ENCODE measurements at places on chromosomes 2 and 18.

- DNase-seq: no peak
Observed at GRCh38 chr2:159936471-159936870, 125.9 kb downstream of the PLA2R1 start.

DNA sequence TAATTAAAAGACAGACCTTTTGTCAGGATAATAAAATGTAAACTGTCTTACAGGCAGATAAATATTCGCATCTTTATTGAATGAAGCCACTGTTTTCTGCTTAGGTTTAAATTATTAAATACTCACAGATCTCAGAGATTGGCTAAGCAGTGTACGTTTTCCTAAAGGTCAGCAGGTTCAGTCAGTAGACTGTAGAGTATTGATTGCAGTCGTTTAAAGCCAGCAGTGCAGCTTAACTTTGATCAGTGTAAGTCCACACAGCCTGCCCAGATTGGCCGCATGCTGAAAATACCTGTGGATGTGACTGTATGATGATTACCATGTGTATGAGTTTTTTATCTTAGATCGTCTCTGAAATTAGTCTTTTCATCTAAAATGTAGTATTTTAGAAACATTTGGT, 42.3 kb downstream of the ATP9B start:
- DNase-seq: no peak

GRCh38 chr2:8472545-8473323, 209.1 kb upstream of the ID2 start:
- no peak for DNase-seq

DNA sequence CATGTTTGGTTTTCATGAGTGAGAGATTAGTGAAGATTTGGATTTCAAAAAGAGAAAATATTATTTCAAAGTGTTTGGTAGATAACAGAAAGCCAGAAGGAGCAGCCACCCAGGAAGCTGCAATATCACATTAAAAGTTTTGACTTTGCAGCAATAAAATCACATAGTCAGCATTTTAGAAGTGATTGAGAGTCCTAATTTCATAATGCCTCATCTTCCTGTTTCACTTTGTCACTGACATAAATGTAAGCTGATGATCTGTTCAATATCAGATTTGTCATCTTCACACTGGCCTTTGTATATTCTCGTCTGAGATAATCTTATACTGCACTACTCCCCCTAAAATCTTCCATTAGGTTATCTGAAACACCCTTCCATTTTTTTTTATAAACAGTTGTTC, 690.5 kb downstream of the ADCYAP1 start:
- DNase-seq: no peak

DNA sequence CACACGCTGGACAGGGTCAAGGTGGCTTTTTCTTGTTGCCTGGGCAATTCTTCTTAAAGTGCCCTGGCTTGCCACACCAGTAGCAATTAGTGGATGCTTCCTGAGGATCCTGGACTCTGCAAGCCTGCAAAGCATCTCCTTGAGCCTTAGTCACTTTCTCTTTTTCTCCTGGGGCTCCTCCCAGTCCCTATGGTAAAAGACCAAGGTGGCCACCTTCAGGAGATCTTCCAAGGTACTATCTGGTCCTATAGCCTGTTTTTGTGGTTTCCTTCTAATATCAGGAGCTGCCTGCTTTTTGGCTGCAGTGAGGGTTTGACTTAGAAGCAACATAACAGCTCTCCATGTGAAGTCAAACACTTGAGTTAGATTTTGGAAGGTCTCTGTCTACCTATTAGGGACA, 33.3 kb upstream of the GMCL1 start:
- DNase-seq: no peak

DNA sequence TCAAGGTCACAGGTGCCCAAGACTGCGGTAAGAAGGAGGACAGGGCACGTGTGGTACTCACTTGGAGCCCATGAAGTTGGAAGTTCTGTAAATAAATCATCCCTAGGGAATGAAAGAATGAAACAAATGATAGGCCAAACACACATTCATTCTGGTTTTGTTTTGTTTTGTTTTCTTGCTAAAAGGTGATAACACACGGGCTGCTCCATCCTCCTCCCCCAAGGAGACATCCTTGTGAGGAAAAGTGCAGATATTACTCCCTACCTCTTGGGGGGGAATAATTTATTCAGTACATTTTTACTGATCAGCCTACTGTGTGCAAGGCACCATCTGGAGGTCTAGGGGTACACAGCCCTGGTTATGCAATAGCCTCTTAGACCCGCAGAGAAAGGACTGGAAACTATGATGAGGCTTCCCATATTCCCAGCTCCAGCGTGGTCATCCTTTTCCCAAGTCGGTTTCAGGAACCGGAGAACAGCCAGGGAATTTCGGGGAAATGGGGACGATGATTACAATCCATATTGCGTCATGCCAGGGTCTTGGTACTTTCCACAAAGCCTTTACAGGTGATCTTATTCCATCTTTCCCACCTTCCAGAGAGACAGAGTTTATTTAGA, 6.3 kb downstream of the RAX start:
- DNase-seq: no peak

- DNase-seq: no peak
Observed at GRCh38 chr2:208266936-208267335, 881 bp downstream of the PIKFYVE start.

DNA sequence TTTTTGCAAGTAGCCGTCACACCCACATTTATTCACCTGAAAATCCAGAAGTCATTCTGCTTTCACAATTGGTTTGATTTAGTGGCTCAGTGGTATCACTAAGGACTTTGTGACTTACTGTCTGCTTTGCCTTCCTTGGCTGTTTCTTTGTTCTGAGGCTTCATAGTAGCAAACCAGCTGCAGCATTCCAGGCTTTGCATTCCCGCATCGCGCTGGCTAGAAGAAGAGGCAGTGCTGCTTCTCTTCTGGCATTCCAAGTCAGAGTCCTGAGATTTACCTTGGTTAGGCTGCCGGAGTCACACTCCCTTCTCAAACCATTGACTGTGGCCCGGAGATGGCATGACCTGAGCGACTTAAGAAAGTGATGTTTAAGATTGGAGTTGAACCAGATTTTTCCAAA, 35.1 kb downstream of the MYO1B start:
- DNase-seq: no peak

GRCh38 chr2:27024188-27024587, 8.6 kb upstream of the TMEM214 start:
- no peak for DNase-seq

DNA sequence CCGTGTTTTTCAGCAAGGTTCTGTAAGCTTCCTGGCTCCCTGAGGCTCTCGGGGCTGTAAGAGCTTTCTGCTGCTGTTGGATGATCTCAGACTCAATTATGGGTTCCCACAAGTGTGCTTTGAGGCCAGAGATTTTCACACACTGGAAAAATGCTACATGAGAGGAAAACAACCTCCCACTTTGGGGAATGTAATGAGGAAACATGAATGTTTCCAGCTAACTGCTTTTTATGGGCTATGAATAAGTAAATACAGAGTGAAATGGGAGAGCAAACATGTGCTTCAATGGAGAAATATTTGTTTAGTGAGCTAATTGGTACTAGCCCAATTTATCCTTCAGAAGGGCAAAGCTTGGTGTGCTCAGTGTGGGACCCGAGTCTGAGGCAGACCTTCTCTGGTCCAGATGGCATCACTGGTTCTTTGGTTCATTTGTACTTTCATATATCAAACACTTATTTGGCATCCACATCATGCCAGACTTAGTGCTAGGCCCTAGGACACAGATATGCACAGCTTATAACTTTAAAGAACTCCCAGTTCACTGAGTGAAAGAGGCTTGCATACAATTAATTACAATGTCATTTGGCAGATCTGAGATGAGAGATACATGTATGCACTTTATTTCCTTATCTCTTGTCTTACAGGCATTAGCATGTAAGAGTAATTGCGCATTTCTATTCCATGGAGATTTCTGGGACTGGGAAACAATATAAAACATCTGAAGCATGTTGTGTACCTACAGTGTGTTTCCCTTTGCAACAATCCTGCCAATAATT, 248.8 kb downstream of the RDH14 start:
- no peak for DNase-seq

DNA sequence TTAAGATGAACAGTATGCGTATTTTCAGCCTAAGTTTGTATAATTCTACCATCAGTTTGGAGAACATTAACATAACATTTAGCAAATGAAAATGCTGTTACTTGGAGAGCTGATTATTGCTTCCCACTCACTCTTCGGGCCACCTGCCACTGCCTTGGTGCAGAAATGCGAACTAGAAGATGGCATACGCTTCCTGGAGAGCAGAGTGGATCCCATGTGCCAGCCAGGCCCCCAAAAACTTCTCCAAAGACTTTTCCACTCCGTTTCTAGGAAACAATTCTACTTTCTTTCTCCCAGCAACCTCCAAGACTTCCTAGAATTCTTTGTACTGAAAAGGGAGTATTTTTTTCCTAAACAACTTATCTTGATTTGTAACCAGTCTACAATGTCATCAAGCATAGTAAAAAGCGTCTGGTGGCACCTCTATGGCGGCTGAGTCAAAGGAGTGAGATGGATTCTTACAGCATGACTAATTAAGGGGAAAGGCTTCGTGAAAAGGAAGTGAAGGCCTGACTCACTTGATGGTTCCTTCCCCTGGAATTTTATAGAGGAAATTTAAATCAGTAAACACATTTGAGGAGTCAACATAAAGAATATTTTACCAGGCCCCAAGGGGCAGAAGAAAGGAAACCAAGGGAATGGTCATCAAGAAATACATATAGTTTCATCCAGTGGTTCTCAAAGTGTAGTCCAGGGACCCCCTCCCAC, 36.6 kb downstream of the FEZ2 start:
- peak; percentile 94 for DNase-seq

GRCh38 chr18:46148810-46149209, 44.6 kb downstream of the HAUS1 start:
- no peak for DNase-seq

GRCh38 chr18:79687806-79688205, 8.2 kb downstream of the CTDP1 start:
- no peak for DNase-seq

DNA sequence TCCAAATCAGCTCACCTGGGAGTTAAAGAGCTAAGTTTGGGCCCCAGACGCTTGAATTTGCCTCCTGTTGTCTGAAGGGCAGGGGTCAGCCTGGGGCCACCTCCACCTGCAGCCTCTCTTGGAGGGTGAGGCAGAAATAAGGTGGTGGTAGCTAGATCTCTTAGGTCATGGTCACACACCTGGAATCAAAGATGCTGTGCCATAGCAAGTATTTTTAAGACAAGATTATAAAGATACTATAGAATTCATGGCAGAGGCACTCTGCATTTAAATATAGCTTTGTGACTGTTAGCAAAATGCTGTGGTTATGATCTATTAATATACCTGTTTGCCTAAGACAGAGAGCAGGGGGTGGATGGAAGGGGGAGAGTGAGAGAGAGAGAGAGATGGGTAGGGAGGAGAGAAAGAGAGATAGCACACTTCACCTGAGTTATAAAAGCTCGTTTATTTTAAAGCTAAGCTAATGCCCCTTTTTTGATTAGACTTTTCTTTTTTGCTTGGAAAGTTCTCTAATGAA, 242.7 kb downstream of the TMEM182 start:
- DNase-seq: no peak

- no peak for DNase-seq
Observed at GRCh38 chr2:191869781-191870180, 22.9 kb upstream of the CAVIN2 start.

- no peak for DNase-seq
Observed at GRCh38 chr2:130798472-130799218, 38.1 kb upstream of the ARHGEF4 start.

DNA sequence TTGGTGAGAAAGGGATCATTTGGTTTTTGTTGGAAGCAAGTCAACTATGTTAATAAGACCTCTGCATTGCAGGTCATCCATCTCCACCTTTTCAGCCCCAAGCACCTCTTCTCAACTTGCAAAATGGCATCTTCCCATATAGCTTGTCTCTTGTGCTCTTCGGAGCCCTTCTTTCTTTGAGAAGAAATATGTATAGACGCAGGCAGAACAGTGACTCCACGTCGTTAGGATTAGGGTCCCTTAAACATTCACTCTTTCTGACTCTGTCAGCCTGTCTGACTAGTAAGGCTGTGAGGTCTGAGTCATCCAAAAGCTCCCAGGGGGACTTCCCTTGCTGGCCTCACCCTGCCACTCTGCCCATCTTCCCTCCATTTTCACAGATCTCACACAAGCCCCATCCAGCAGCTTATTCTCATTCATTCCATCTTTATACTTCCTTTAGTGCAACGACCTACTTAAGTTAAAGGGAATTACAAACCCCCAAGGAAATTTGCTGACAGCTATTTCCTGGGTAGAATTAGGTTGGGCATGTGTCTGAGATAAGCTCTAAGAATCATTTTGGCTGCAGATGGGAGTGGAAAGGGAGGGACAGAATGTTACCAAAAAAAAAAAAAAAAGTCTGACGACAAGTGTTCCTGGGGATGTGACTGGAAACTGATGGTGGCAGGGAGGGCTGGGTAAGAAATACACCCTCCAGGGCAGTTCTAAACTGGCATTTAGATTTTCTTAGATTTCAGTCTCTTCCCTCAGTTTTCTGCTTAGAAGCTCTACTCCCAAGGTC, 37.7 kb upstream of the MEX3C start:
- DNase-seq: no peak

DNA sequence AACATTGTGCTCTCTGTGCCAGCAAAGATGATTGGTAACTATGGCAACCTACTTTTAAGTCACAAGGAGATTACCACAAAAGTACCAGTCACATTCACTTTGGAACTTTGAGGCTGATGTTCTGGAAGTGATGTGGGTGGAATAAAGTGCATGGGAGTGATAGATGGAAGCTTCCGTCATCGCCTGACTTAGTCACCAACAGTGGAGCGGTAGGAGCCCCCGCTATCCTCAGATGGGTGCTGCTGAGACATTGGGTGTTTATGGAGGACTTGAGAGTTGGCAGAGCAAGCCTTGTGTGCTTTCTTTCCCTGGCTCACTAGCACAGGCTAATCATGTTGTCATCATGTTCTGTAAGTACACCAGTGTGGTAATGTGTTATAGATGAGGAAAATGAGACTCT, 4.6 kb downstream of the PPP1R7 start:
- DNase-seq: no peak

GRCh38 chr2:236641051-236641726, 71.6 kb downstream of the ACKR3 start:
- no peak for DNase-seq

DNA sequence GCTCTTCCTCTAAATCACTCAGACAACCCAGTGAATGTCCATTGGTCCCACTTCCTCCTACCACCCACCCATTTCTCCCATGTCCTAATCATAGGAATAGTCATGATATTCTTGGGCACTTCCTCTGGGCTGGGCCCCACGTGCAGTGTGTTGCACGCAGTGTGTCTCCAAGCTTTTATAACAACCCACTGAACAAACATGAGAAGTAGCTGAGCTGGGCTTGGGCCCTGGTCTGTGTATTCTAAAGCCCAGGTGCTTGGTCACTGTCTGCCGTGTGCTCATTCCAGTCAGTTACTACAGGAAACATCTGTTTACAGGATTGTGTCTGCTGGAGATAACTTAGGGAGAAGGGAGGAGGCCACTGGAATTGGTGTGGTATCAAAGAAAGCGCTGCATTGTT, 64.2 kb upstream of the THOC1 start:
- DNase-seq: no peak

DNA sequence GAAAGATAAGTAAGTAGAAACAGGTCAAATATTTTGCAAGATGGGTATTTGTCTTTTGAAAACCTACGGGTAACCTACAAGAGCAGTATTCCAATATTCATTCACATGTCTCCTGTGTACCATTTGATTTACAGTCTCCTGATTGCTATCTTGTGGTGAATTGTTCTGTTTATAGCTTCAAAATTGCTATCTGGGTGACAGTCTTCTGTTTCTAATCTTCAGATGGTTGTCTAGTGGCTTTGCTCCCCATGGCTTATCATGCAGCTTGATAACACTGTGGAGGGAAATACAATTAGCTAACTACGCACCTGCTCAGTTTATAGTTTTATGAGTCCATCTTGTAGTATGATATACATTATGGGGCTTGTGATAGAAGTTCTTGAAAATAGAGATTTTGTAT, 816.8 kb downstream of the CPS1 start:
- no peak for DNase-seq

- no peak for DNase-seq
Observed at GRCh38 chr2:66201242-66201641, 233.7 kb upstream of the MEIS1 start.

Measured in HS-5 (cell line).